RPMI7951 (cell line): ENCODE measurements at places on chromosomes 5 and 9. TPM values are rescaled to one million over a fixed set of nuclear protein-coding genes. Genes with fewer than 3 reads are reported as not detected.
A peak's percentile ranks its signal among the peaks of the same experiment; 100 is the strongest.

SLC36A3 gene
- total RNA-seq: not detected in 2 replicates

- DNase-seq: no peak
Measured at GRCh38 chr5:541539-542318, 17.5 kb upstream of the SLC9A3 start.

- DNase-seq: no peak
Measured at GRCh38 chr9:114031037-114031630, 47.0 kb downstream of the AMBP start.

DNA sequence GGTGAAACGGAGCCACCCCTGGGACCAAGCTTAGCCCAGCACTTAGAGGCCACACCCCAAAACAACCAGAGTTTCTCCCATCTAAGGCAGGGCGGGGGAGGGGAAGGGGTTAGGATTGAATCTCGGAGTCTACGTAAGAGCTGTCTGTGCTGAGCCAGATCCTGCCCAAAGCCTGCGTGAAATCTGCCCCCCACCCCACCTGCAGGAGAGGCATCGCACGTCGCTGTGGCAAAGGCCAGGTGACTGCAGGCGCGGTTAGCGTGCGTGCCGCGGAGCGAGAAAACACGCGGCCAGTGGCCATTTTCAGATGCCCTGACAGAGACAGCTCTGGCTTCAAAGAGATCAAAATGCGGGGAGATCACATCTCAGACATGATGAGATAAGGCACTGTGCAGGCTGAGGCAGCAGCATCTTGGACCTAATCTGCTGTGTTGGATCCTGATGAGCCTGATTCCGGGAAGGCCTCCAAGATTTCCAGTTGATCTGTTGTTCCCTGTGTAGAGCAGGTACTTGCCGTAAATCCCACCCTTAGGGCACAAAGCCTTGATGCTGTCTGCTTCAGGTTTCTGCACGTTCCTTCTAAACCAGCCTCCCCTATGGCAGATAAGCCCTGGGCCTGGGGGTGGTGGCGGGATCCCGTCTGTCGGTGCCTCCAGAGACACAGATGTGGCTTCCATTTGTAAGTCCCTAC lies 2.5 kb upstream of the QSOX2 start:
- DNase-seq: no peak

DNA sequence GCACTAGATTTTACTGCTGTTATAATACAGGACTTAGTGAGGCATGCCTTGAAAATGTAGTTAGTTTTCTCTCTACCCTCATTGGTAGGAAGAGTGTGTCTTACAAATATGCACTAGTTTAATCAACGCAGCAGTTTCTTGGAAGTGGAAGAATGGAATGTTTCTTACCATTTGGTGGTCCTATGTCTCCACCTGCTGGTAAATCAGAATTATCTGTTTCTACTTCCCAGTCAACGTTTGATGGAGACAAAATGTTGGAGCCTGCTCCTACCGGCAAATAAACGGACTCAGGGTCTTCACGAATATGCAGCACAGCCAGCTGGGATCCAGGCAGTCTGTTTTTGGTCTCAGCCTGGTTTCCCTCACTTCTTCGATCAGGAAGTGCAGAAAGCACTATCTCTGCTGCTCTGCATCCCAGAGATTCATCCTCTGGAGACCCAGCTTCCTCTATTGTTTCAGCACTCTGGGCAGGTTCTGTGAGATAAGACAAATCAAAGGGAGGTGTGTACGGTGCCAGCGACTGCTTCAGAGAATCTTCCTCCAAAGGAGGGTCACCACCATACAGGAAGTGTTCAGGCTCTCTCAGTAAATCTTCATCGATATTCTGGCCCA lies 59.5 kb upstream of the PCA3 start:
- DNase-seq: peak; percentile 68
